D721Med (cell line): ENCODE measurements at places on chromosomes 11 and 22.

- no peak for DNase-seq
Observed at GRCh38 chr22:33271390-33272161, 213.4 kb upstream of the SYN3 start.

- DNase-seq: no peak
Observed at GRCh38 chr11:130216221-130216550, 56.6 kb downstream of the ST14 start.

GRCh38 chr11:2085251-2086066 lies 53.7 kb downstream of the IGF2 start:
- DNase-seq: no peak

- DNase-seq: no peak
Observed at GRCh38 chr22:19877626-19878339, 23.1 kb upstream of the GNB1L start.

GRCh38 chr22:43854786-43855271 lies 7.5 kb downstream of the SULT4A1 start:
- DNase-seq: no peak
